ENCODE measurements at places on chromosomes 12 and 14.
A peak's percentile ranks its signal among the peaks of the same experiment; 100 is the strongest.

DNA sequence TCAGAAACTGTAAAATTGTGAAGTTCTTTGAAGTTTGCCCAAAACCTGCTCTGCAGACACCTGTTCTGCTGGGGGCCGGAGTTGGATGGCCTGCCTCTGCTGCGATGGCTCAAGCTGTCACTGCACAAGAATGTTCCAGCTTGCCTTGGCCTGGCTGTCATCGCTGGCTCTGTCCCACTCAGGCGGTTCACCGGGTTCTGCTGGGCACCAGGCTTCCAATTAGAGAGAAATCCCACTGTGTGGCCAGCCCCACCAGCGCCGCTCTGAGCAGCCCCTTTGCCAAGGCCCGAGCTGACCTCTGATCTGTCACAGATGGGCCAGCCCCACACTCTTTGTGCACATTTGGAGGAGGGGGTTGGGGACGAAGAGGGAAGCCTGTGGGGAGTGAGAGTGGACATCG, 71.7 kb upstream of the GPATCH2L start:
- DNase-seq: no peak

DNA sequence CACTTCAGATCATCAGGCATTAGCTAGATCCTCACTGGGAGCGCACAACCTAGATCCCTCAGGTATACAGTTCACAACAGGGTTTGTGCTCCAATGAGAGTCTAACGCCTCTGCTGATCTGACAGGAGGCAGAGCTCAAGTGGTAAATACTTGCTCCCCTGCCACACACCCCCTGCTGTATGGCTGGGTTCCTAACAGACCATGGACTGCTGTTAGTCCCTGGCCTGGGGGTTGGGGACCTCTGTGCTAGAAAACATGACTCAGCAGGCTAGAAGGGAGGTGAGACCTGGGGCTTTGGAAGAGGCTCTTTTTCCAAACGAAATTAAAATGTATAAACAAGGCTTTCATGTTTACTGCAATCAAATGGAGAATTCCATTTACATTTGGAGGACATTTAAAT, 691.1 kb downstream of the FLRT2 start:
- no peak for DNase-seq

DNA sequence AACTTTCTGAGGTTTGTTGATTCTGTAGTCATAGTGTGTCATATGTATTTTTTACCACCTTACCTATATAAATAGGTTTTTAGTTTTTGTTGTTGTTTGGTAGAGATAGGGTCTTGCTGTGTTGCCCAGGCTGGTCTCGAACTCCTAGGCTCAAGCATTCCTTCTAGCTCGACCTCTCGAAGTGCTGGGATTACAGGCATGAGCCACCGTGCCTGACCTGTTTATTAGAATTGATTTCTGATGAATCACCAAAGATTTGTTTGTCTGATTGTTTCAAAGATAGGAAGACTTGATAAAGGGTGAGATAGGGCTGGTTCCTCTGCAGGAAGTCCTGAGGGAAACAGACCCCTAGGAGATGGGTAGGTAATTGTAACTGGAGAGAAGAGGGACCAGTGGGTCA, 481.6 kb downstream of the PCNX1 start:
- peak; percentile 46 for DNase-seq

GRCh38 chr14:62778852-62779251, 266.4 kb downstream of the KCNH5 start:
- peak; percentile 14 for DNase-seq

DNA sequence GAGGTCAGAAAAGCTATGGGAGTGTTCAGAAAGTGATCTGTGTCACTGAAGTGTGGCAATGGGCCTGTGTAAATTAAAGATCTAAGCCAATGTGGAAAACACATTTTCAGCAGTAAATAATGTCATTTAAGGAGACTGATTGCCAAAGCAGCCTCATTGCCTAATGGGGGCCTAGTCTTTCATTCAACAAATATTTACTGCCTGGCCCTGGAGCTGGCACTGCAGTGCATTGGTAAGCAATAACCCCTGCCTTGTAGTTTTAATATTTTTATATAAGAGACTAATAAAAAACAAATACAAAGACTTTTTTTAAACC, 326.6 kb downstream of the BTG1 start:
- no peak for DNase-seq

Measured in M059J (cell line).